ENCODE measurements at places on chromosomes 12 and 14.

- no peak for DNase-seq
Observed at GRCh38 chr14:73833034-73833433, 18.6 kb upstream of the PTGR2 start.

- DNase-seq: no peak
Observed at GRCh38 chr12:67677166-67677565, 28.6 kb downstream of the DYRK2 start.

DNA sequence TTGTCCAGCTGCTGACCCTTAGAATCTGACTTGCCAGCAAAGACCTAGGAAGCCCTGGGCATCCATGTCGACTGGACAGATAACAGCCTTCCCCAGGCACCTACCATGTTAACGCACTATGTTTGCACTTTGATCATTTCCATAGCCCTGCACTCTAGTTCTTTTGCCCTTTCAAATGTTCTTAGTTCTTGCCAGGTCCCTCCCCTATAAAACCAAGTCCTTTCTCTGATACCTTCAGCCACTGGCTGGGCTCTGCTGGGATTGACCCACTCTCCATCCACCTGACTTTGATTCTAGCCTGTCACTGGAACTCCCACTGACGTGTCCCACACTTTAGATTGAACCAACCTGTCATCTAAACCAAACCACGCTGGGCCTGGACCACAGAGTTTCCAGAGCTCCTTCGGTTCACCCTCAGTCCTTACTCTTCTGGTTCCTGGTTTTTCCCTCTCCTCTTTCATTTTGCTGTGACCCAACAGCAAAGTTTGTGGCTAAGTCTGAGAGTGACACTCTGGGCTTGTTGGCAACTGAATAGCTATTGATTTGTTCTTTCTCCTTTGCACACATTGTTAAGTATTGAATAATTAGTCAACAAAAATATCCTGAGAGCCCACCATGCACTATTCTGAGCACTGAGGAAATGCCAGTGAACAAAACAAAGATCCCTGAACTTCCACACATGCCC lies 51.8 kb upstream of the STK38L start:
- no peak for DNase-seq

GRCh38 chr14:89014569-89014850 lies 190.1 kb downstream of the TTC8 start:
- DNase-seq: no peak

DNA sequence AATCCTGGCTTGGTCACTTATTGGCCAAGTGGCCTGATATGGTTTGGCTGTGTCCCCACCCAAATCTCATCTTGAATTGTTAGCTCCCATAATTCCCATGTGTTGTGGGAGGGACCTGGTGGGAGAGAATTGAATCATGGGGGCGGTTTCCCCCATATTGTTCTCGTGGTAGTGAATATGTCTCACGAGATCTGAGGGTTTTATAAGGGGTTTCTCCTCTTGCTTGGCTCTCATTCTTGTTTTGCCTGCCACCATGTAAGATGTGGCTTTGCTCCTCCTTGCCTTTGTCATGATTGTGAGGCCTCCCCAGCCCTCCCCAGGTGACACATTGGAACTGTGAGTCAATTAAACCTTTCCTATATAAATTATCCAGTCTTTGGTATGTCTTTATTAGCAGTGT lies 18.8 kb upstream of the P2RX4 start:
- no peak for DNase-seq

DNA sequence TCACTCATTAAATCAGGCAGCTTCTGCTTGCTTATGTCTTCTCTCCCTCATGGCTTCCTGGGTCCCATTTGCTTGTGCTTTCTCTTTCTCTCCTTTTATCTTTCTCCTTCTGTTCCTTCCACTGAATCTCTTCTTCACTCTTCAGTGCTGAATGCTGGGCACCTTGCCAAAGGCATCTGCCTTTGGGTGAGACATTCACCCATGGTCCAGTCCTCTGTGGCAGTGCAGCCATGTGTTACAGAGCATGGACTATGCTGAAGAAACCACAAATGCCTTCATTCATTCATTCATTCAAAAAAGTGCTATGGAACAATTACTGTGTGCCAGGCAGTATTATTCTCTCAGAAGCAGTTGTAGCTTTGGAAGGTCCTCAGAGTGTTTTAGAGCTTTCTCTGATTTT lies 344.4 kb upstream of the STXBP6 start:
- DNase-seq: no peak

DNA sequence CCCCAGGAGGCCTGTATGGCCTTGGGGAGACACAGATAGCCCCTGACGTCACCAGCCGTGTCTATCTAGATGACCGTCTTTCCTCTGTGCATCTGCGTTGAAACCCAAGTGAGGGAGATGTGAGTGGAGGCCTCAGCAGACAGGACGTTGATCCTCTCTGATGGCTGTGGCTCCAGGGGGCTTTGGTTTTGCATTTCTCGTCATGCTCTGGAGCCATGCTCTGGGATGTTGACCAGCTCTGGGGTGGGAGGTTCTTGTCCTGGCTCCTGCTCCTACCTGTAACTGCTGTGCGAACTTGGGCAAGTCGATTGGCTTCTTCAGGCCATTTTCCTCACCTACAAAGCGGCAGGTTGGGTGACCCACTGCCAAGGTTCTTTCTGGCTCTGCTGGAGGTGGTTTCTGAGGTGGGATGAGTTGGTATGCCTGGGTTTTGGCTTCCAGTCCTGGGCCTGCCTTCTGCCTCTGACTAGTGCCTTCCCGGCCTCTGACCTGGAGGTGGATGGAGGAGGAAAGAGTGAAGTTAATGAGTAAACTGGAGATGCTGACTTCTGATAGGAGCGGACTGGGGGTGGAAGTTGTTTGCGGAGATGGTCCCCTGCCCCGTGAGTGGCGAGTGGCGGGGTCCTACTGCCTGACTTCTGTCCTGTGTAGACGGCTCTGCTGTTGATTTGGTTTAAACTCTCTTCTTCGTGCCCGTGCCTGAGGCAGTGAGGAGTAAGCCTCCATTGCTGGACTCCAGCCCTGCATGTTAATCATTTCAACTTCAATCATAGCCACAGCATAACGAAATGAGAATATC lies 8.4 kb downstream of the TSPAN9 start:
- no peak for DNase-seq

DNA sequence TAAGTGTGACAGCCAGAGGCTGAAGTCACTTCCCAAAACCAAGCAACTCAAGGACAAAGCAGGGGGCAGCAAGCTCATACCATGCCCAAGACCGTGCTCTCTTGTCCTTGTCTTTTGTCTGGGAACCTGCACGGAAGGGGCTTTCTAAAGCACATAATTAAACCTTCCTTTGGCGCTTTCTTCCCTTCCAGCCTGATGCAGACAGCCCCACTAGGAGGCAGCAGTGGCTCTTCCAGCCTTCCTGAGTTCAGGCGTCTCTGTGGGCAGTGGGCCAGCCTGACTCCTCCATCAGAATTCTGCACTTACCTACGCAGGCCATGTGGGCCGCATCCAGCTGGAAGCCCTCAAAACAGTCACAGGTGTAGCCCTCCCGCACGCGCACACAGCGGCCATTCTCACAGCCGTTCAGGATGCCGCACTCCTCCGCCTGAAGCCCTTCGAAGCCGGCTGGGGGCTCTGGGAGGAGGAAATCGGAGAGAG lies 7.6 kb downstream of the ISCA2 start:
- no peak for DNase-seq

GRCh38 chr14:24094841-24095270 lies 745 bp downstream of the PCK2 start:
- no peak for DNase-seq

DNA sequence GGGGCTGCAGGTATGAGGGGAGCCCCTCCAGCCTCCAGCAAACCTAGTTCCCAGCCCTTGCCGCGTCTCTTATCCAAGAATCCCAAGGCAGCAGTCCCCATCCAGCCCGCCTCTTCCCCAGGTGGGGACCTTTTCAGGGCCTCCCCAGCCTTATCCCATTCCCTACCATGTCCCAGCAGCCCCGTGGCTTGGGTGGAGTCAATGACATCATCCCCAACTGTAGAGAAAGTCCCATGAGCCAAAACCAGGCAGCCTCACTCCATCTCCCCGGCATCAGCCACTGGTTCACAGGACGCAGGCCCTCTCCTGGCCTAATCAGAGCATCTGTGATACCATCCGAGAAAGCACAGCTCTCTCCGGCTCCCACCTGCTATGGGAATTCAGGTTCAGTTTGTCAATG lies 131.0 kb downstream of the NCOR2 start:
- no peak for DNase-seq

GRCh38 chr14:38040411-38040810 lies 167.3 kb upstream of the SSTR1 start:
- DNase-seq: no peak
